ENCODE measurements at places on chromosomes 2 and 18. TPM values are rescaled to one million over a fixed set of nuclear protein-coding genes. Genes with fewer than 3 reads are reported as not detected.

The PER2 gene
- 8.8 TPM for total RNA-seq

The STEAP3 gene
- 7.1 TPM for total RNA-seq

The CCBE1 gene
- 1.5 TPM for total RNA-seq

The MREG gene
- total RNA-seq, result 0.47 TPM

The CYP1B1 gene
- 13.9 TPM for total RNA-seq

The PIGN gene
- total RNA-seq, result 14.4 TPM

The B3GNT7 gene
- total RNA-seq, result 3.2 TPM

DNA sequence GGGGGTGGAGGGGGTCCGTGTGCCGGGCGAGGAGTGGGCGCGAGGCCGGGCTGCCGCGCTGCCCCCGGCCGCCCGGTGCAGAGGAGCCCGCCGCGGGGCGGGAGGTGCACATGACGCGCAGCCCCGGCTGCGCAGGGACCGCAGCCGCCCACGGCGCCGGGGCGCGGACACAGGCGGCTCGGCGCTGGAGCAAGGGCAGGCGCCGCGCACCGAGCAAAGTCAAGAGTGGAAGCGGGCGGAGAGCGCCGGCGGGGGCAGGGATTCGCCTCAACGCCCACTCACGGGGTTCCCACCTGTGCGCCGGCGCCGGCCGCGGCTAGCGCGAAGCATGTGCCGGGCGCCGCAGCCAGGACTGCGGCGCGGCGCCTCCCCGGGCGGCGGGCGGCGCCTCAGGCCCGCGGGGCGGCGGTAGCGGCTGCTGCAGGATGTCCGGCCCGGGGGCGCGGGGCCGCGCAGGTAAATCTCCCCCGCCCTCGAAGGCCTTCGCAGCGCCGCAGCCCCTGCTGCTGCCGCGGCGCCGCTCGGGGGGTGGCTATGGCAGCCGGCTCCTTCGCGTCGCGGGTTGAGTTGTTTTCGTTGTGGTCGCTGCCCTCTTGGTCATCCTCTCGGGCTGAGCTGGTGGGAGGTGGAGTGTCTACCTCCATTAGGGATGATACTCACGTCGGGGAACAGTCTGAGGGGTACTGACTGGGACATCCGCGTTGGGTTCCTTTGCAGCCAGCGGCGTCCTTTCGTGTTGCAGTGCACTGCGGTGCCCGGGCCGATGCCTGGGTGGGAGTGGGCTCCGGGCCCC lies 216.3 kb upstream of the DTNA start:
- H3K27ac ChIP-seq, result peak overlapping the region; percentile 83
- no peaks in the 10 kb centered on the region for H3K27me3 ChIP-seq
- H3K4me1 ChIP-seq, result peaks cover 7% of the 10 kb centered on the region
- H3K4me3 ChIP-seq, result peak overlapping the region; percentile 67

DNA sequence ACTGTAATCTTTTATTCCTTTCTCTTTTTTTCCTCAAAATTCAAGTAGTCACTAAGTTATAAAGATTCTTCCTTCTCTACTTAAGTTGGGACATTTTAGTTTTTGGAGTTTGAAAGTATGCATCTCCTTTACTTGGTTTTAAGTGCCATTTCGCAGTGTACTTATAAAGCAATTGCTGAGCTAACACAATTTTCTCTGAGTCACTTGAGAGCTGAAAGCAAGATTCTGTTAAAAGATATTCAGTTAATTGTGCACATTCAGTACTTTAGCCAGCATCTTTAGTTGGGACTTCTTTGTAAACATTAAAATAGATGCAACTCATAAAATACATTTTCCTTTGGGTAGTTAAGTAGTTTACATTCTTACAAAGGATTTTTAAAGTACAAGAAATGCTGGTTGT lies 136.0 kb downstream of the GFPT1 start:
- H3K27ac ChIP-seq, result no peak overlapping the region
- H3K36me3 ChIP-seq, result no peaks in the 10 kb centered on the region
- H3K4me3 ChIP-seq, result no peak overlapping the region
- peaks cover 10% of the 10 kb centered on the region for H3K4me1 ChIP-seq
- no peaks in the 10 kb centered on the region for H3K27me3 ChIP-seq

DNA sequence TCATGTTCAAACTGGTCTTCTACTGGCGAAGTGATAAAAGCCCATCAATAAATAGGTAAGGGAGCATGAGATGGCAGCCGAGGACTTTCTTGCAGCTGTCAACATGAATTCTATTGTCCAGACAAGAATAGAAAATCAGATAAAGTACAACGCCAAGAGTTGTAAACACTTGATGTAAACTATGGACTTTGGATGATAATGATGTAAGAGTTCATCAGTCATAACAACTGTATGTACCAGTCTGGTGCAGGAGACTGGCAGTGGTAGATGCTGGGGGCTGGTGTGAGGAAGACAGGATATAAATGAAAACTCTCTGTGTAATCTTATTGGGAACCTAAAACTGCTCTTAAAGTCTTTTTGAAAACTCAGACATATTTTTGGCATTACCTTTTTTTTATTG lies 155.9 kb upstream of the RASGRP3 start:
- H3K4me3 ChIP-seq, result no peak overlapping the region
- H3K27me3 ChIP-seq, result no peaks in the 10 kb centered on the region
- H3K36me3 ChIP-seq, result no peaks in the 10 kb centered on the region
- H3K27ac ChIP-seq, result no peak overlapping the region

GRCh38 chr2:2926009-2926857 lies 451.4 kb downstream of the EIPR1 start:
- peaks cover 2% of the 10 kb centered on the region for H3K27me3 ChIP-seq
- no peak overlapping the region for H3K4me3 ChIP-seq
- H3K36me3 ChIP-seq, result no peaks in the 10 kb centered on the region
- no peaks in the 10 kb centered on the region for H3K4me1 ChIP-seq

DNA sequence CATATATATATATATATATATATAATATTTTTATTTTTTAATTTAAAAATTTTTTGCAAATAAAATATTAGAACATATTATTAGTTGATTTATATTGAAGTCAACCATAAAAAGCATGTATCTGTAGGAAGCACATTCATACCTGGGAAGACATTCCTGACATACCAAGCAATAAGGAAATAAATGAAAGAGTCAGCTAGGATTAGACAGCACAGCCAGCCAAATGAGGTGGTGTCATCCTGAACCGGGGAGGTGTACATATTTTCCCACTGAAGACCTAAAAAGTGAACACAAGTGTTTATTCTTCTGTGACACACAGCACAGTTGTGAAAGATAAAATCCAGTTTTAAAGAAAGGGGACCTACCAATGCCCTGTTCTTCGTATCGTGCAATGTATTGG lies 149.2 kb downstream of the ABCA12 start:
- H3K27ac ChIP-seq, result no peak overlapping the region
- no peak overlapping the region for H3K4me3 ChIP-seq
- DNase-seq, result no peak
- H3K27me3 ChIP-seq, result no peaks in the 10 kb centered on the region
- H3K4me1 ChIP-seq, result no peaks in the 10 kb centered on the region

DNA sequence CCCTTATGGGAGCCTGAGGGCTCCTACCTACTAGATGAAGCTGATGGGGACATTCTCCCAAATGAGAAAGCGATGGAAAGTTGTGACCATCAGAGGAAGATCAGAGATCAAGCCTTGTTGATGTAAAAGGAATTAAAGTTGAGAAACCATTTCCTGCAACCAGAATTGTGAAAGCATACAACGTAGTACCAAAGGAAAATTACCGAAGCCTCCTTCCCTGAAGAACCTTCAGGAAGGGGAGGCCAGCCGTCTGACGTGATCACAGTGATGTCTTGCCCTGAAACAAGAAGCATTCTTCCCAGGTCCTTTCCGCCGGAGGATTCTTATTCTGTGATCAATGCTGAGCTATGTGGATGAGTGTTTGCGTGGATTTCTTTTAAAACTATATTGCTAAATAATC lies 211.6 kb upstream of the TNP1 start:
- H3K36me3 ChIP-seq, result no peaks in the 10 kb centered on the region
- no peak for DNase-seq
- H3K27me3 ChIP-seq, result no peaks in the 10 kb centered on the region
- H3K27ac ChIP-seq, result no peak overlapping the region
- H3K4me1 ChIP-seq, result peaks cover 29% of the 10 kb centered on the region

- peak overlapping the region; percentile 3 for H3K27ac ChIP-seq
- DNase-seq, result no peak
- H3K36me3 ChIP-seq, result no peaks in the 10 kb centered on the region
- H3K4me3 ChIP-seq, result no peak overlapping the region
- H3K27me3 ChIP-seq, result no peaks in the 10 kb centered on the region
- peaks cover 7% of the 10 kb centered on the region for H3K4me1 ChIP-seq
Observed at GRCh38 chr18:8562070-8562469, 47.2 kb upstream of the RAB12 start.

DNA sequence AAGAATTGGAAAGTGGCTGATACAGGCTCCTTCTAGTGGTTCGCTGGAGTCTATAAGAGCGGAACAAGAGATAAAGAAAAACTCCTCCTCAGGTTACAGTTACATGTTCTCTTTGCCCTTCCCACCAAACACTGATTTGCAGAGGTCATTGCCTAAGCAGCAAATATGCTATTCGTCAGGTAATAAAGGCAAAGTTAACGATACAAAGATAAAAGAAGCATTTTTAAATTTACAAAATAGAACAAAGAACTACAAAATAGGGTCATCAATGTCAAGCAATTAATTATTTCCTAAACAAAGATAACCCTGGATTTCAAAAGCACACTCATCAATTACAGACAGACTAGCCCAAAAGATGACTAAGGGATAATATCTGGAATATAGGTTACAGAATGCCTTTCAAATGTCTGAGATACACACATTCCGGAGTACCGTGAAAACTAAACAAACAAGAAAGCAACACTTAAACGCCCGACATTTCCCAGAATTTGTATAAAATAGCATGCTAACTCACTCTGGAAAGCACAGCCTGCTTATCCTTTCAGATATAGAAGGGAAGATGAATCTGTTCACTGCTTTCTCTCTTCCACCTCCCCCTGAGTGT lies 186.4 kb downstream of the MREG start:
- H3K36me3 ChIP-seq, result no peaks in the 10 kb centered on the region
- no peaks in the 10 kb centered on the region for H3K27me3 ChIP-seq
- DNase-seq, result no peak
- no peak overlapping the region for H3K27ac ChIP-seq

DNA sequence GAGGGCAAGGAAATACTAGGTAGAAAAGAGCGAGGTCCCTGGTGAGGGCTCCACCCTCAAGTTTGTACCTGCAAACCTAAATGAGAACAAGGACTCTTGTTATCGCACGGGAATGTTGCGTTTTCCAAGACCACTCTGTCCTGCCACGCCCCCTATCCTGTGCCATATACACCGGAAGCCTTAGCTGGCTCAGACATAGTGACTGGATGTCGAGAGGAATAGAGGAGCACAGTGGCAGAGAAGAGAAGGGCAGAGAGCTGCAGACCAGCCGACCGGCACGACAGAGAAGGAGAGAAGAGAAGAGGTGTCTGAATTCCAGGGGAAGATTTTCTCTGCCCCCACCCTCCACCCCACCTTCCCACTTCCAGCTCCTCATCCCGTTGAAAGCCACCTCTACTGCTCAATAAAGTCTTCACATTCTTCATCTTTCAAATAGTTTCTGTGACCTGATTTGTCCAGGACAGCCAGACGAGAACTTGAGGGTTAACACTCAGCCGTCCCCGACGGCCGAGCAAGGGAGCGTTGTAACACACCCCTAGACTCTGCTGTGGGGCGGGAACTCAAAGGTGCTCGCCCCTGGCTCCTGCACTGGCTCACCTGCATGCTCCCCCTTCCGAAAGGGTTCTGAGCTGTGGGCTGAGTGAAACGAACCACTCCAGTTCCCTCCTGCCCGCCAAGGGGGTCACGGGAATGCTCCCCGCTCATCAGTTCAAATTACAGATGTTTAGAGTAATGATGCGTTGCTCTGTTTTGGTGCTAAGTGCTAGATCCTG lies 24.9 kb upstream of the COL3A1 start:
- DNase-seq, result no peak
- H3K27me3 ChIP-seq, result no peaks in the 10 kb centered on the region
- no peak overlapping the region for H3K4me3 ChIP-seq
- no peak overlapping the region for H3K27ac ChIP-seq

DNA sequence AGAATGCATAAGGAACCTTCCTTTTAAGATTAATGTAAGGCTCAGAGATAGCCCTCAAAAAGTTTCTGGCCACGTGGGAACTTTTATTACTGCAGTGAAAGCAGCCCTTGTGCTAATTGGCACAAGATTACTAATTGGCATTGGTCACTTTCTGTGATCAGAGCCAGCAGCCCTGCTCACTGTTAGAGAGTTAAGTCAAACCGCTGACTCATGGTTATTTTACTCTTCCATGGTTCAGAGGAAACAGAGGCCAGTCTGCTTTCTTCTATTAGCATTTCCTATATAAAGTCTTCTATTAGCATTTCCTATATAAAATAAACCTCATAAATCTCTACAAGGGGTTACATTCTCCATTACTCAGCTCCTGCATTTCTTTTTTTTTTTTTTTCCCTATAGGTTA lies 1.5 kb upstream of the SLC35G4 start:
- no peak overlapping the region for H3K4me3 ChIP-seq
- H3K27ac ChIP-seq, result no peak overlapping the region
- H3K27me3 ChIP-seq, result peaks cover 6% of the 10 kb centered on the region
- H3K36me3 ChIP-seq, result no peaks in the 10 kb centered on the region

DNA sequence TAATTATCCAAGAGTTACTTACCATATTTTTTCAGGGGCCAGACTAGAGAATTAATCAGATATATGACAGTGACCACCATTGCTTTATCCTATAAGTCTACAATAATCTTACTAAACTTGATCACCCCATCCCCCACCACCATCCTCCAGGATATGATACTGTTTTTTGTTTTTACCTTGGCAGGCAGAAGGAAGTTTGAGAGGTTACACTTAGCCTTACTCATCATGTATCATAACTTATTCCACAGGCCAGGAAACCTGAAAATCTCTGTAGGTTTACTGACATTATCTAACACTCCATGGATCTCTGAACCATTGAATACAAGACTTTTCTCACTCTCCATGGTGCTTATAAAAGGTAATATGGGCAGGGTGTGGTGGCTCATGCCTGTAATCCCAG lies 602.7 kb downstream of the KCNJ3 start:
- no peak overlapping the region for H3K27ac ChIP-seq
- H3K4me1 ChIP-seq, result no peaks in the 10 kb centered on the region
- DNase-seq, result no peak
- no peaks in the 10 kb centered on the region for H3K27me3 ChIP-seq
- H3K36me3 ChIP-seq, result no peaks in the 10 kb centered on the region

GRCh38 chr2:102663381-102663780 lies 44.0 kb downstream of the SLC9A2 start:
- no peaks in the 10 kb centered on the region for H3K27me3 ChIP-seq
- no peak overlapping the region for H3K4me3 ChIP-seq
- no peak overlapping the region for H3K27ac ChIP-seq
- no peaks in the 10 kb centered on the region for H3K36me3 ChIP-seq
- DNase-seq, result no peak

GRCh38 chr2:23698116-23698693 lies 228.7 kb downstream of the ATAD2B start:
- no peak overlapping the region for H3K4me3 ChIP-seq
- no peak overlapping the region for H3K27ac ChIP-seq
- H3K27me3 ChIP-seq, result no peaks in the 10 kb centered on the region
- H3K4me1 ChIP-seq, result no peaks in the 10 kb centered on the region
- no peak for DNase-seq

- no peaks in the 10 kb centered on the region for H3K36me3 ChIP-seq
- no peak for DNase-seq
- H3K27ac ChIP-seq, result no peak overlapping the region
- H3K4me3 ChIP-seq, result no peak overlapping the region
Observed at GRCh38 chr2:130825231-130825965, 11.3 kb upstream of the ARHGEF4 start.

Measured in heart right ventricle (tissue), 16 donors.